ENCODE measurements at places on chromosomes 11 and 22.
A peak's percentile ranks its signal among the peaks of the same experiment; 100 is the strongest.

DNA sequence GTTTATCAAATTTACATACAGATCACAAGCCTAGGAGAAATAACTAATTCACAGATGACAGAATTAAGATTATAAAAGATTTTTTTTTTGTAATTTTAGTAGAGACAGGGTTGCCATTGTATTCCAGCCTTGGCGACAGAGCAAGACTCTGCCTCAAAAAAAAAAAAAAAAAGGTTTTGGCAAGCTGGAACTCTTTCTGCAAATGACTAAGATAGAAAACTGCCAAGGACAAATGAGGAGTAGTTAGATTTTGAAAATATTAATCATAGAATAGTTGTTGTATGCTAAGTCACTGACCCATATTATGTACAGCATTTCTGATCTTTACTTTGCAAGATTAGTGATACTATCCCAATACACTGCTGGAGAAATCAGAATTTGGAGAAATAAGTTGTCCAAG, 99.2 kb downstream of the C11orf65 start:
- DNase-seq: no peak

DNA sequence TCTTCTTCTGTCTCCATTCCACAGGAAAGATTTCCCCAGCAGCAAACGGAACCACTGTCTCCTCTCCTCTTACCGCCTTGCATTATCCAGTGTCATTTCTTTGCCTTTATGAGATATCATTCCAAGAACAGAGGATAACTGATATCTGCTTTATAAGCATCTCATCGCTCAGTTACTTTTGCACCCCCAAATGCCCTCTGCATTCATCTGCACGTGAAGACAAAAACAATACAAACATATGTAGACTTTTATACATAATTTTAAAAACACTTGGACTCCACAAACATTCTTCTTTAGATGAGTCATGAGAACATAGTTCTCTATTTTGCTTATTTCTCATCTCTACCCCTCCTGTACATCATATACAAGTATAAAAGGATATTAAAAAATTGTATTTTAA, 512 bp upstream of the OR51T1 start:
- no peak for DNase-seq

DNA sequence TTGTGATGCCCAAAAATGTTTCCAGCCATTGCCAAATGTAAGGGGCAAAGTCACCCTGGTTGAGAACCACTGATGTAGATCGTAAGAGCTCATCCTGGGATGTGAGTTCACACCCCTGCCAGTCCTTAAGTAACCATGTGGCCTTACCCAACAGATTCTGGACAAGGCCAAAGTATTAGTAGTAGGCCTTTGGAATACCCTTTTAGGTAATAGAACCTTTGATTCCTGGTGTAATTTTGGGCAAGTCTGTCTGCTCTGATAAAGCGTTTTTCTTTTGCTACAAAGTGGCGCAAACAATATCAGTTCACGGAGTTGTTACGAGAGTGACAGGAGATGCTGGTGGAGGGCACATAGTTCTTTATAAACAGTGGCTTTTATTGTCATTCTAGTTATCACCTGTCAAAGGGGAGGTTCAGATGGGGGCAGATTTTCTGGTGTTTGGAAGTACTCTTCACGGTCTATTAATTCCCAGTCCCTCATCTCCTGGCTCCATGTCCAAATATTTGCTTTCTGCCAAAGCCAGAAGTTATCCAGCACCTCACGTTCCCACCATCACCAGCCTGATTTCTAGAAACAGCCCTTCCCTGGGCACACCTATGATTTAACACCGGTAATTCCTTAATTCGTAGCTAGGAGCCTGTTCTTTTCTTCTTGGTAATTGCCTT, 73.8 kb upstream of the CRYBB3 start:
- DNase-seq: no peak

- DNase-seq: no peak
Measured at GRCh38 chr22:27097933-27098332, 440.5 kb downstream of the MIAT start.

DNA sequence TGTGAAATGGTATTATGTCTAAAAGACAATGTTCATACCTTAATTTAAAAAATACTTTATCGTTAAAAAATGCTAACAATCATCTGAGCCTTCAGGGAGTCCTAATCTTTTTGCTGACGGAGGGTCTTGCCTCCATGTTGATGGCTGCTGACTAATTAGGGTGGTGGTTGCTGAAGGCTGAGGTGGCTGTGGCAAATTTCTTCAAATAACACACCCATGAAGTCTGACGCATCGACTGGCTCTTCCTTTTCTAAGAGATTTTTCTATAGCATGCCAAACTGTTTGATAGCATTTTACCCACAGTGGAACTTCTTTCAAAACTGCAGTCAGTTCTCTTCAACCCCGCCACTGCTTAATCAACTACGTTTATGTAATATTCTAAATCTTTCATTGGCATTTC, 33.6 kb downstream of the TCF20 start:
- no peak for DNase-seq

DNA sequence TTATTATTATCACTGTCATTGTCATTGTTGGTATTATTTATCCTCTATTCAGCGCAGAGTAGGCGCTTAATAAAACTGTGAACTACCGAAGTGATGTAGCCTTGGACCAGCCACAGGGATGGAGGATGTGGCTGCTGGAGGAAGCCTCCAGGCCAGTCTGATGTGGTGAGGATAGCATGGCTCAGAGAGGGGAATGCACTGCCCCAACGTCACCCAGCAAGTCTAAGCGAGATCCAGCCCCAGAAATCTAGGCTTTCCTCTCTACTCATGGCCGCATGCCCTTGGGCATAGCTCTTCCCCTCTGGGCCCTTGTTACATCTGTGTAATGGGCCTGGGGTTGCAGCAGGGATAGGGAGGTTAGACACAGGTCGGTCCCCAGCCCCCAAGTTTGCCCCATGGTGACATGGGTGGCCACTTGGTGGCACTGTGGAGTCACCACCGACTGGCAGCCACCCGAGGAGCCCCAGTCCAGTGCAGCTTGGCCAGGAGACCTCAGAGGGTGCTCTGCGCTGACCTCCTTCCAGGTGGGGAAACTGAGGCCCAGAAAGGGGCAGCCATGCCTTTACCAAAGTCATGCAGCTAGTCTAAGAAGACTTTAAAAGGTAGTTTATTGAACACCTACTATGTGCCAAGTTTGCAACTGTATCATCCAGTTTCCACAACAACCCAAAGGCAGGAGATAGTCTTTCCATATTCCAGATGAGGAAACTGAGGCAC, 395.7 kb downstream of the MN1 start:
- peak; percentile 1 for DNase-seq

- DNase-seq: no peak
Measured at GRCh38 chr11:129223701-129224149, 31.6 kb upstream of the ARHGAP32 start.

DNA sequence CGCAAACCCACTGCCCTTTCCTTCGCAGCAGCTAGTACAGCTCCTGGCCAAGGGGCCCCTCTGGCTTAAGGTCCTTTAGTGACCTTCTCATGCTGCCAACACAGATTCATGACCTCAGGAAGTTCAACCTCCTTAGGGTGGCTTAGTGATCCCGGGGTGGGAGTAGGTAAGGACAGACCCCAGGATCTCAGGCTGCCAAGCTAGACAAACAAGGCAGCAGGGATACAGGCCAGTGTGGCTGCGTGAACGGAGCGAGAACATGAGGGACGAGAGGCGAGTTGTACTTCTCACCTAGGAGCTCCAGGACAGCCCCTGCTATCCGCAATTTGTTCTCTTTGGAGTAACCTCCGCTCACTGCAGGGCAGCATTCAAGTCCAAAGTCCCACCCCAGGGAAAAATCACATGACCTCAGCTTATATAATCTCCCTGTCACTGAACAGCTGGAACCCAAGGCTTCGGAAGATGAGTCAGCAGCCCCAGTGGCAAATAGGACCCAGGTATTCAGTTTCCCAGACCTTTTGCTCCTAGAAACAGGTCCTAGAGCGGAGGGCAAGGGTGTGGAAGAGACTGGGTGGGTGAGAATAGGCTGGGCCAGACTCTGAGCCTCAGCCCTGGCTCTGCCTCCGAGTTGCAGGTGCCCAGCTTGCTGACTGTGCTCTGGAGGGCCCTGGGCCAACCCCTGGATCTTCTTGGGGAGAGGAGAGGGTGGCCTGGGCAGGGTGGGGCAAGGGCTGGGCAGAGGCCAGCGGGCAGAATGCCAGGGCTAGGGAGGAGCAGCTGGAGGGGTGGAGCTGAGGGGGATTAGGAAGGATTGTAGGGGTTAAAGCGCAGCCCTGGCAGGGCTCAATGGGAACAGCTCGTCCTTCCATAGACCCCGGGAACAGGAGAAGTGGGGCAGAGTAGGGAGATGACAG, 13.1 kb downstream of the USP2 start:
- no peak for DNase-seq

DNA sequence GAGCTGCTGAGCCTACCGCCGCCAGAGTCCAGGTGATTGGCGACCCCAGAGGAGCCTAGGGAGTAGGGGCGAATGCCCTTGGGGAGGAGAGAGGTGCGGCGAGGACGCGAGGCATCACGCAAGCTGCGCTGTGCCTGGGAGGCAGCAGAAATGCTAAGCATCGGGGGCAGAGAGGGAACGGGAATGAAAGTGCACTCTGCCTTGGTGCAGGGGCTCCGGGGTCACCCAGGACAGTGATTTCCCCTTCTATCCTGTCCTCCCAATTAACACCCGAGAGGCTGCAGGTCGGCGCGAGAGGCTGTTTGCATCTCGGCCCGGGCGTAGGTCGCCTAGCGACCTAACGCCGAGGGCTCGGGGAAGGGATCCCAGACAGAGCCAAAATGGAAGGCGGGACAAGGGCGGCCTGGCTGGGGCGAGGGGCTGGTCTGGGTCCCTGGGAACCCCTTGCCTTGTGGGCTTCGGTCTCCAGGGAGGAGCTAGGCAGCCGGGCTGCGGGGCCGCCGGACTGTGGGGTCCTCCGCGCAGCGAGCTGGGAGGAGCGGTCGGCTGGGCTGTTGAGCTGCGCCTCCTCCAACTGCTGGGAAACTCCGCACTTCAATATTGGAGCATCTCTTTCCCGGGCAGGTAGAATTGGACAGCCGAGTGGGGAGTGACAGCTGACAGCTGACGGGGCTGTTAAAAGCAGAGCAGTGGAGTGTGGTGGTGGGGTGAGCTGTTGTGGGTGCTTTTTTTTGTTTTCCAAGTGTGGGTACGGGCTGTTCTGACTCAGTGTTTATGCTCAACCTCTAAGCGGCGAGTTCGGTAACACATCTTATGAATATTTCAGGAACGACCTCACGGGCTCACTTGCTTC, 657 bp downstream of the ELMOD1 start:
- DNase-seq: no peak

DNA sequence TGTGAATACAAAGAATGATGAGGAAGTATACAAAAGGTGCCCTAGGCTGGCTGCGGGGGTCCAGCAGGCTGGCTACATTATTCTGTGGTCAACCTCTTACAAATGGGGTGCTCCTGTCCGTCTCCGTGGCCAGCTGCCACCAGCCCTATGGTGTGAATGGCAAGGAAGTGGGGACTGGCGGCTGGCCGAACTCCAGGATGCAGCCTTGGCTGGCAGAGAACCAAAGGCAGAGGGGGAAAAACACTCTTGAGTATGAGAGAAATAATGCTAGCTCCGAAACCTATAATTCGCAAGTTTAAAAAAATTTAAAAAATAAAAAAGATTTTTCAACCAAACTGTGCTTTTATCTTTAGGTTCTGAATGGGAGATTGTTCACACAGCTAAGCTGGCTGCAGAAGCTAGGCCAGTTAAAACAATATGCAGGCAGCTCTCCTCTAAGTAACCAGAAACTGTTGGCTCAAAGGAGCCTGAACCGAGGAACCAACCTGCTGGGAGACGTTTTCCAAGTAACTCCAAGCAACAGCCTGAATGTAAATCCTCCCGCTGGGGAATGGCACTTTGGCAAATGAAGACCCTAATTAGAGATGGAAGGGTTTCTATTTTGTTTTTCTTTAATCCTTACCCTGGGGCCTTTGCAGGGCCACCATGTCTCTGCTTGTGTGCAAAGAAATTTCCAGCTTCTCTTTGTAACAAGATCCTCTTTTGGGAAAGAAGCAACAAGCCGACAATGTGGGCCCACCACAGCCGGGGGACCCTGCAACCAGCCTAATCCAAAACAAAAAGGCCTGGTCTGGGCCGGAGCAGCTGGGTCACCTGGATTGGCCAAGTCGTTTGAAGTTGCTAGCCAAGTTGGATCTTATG, 50.2 kb downstream of the C22orf31 start:
- no peak for DNase-seq

DNA sequence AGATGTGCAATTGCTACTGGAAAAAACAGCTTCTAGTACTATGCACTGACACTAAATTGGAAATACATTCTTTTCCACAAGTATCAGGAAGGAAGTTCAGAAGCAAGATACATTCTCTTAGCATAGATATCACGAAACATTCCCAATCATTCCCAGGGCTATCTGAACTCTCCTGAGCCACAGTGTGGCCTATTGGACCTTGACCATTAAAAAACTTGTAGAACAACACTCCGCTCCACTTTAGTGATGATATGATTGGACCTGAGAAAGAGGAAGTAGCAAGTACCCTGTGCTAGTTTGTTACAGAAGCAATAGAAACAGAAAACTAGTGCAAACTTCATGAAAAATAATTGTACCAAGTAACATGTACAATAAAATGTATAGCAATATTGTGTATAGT, 11.4 kb upstream of the OR5AK2 start:
- no peak for DNase-seq

- no peak for DNase-seq
Measured at GRCh38 chr11:130765951-130766649, 150.2 kb downstream of the SNX19 start.

DNA sequence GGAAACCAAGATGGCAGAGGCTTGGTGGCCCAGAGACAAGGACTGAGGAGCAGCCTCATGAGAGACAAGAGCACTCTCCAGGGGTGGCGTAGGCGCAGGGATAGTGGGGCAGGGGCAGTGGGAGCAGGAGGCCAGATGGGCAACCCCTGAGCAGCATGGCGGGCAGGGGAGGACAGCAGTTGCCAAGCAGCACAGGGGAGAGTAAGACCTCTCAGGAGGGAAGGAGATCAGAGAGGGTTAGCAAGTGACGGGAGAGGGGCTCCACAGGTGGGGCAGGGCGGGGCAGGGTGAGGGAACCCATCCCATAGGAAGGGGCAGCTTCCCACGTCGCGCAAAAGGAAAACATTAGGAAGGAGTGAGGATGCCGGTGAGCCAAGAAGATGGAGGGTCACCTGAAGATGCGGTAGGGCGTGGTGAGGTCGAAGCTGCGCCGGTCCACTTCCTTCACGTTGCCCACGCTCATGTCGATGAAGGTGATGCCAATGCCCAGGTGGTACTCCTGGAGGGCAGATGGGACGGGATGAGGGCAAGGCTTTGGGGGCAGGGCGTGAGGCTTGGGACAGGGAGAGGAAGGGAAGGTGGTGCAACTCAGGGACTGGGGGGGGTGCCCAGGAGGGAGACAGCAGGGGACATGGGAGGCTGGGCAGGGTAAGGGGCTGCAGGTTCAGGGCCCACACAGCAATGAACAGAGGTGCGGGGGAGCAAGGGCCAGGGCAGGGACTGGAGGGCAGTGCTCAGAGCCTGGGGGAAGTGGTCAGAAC, 35.4 kb upstream of the PDE2A start:
- DNase-seq: no peak

- DNase-seq: no peak
Measured at GRCh38 chr11:27995083-27995482, 112.9 kb downstream of the KIF18A start.

DNA sequence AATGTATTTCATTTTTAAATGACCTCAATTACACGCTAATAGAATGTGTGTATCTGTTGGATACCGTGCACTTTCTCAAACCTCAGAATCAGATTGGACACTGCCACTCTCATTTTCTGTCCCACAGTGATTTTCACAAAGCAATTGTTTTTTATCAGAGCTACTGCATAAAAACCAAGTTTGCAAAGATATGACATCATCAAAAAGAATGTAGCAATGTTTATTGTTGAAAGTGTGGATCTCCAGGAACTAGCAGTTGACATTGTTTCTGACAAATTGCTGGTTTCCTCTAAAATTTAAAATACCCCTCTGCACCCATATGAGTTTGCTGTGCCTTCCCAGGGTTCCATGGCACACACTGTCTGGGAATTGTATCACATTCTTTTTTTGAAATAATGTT, 362.7 kb upstream of the DDI1 start:
- DNase-seq: no peak
